Stimulated activated CD8-positive, alpha-beta memory T cell treated with anti-CD3 and anti-CD28 coated beads, Interleukin-15, amount 100 ng/mL, for 24 hours (primary cell): ENCODE measurements at places on chromosomes 3 and 15.

DNA sequence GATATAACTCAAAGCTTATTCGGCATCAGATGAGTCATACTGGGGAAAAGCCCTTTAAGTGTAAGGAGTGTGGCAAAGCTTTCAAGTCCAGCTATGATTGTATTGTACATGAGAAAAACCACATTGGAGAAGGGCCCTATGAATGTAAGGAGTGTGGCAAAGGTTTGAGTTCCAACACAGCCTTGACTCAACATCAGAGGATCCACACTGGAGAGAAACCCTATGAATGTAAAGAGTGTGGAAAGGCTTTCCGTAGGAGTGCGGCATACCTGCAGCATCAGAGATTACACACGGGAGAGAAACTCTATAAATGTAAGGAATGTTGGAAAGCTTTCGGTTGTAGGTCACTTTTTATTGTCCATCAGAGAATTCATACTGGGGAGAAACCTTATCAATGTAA lies 7.5 kb downstream of the ZNF621 start:
- DNase-seq, result no peak

DNA sequence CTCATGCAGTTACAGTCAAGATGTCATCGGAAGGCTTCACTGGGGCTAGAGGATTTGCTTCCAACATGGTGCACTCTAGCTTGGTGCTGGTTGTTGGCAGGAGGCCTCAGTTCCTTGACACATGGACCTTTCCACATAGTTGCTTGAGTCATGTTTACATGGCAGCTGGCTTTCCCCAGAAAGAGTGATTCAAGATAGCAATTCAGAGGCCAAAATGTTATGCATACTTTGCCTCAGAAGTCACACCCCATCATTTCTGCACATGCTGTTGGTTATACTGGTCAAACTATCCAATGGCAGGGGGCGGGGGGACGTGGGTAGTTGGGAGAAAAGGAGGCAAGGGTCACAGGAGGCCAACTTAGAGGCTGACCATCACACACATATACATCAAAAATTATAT lies 58.7 kb downstream of the FOXB1 start:
- DNase-seq, result no peak

- no peak for DNase-seq
Measured at GRCh38 chr15:25525741-25526140, 86.9 kb upstream of the UBE3A start.

- no peak for DNase-seq
Measured at GRCh38 chr15:54131410-54131809, 153.2 kb downstream of the UNC13C start.

- no peak for DNase-seq
Measured at GRCh38 chr3:364287-364686, 167.7 kb downstream of the CHL1 start.

DNA sequence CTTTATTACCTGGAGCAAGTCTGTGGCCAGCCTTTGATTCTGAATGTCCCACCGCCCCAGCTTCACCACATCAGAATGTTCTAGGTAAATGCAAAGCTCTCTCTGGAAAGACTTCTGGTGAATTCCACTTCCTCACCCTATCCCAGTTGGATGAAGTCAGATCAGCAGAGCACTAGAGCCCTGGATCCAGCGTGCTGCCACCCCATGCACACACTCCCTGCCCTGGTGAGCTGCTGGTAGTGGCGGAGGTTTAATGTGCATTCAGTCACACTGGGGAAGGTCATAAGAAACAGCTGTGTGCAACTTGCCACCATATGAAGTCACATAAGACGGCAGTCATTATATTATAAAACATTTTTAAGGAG lies 16.3 kb upstream of the SLC41A3 start:
- no peak for DNase-seq

DNA sequence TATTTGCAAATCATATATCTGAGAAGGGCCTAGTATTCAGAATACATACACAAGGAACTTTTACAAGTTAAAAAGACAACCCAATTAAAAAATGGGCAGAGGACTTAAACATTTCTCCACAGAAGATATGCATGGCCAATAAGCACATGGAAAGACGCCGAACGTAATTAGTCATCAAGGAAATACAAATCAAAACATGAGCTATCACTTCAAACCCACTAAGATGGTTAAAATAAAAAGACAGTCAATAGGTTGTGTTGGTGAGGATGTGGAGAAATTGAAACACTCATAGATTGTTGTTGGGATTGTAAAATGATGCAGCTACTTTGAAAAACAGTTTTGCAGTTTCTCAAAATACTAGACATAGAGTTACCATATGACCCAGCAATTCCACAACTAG lies 61.2 kb upstream of the NEO1 start:
- no peak for DNase-seq

DNA sequence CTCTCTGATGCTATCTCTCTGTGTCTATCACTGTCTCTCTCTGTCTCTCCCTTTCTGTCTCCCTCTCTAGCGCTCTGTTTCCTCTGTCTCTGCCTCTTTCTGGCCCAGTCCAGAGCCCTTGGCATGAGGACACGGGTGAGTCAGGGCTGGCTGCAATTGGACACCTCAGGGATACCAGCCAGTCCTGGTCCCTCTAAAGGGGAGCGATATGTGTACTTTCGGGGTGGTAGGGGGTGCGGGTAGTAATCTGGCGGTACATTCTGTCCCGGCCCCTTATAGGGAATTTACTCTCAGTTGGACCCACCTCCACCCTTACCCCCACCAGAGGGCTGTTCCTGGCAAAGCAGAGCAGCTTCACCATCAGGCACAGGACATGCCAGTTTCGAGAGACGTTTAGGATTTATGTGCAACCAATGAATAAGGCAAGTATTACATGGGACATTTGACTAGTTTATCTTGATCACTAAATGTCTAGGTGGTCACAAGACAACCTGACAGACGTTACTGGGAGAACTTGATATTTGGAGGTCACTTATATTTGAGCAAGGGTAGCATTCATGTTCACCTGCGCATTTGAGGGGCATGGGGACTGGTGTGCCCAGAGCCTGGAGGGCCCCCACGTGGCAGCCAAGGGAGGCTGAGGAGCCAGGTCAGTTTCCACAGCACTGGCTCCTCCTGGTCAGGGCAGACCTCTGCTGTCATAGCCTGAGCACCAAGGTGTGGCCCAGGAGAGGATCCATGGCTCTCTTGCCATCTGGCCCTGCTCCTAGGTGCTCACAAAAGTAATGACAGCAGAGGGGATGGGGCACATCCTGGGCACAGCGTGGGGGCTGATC lies 256.1 kb downstream of the PLCL2 start:
- DNase-seq, result no peak

DNA sequence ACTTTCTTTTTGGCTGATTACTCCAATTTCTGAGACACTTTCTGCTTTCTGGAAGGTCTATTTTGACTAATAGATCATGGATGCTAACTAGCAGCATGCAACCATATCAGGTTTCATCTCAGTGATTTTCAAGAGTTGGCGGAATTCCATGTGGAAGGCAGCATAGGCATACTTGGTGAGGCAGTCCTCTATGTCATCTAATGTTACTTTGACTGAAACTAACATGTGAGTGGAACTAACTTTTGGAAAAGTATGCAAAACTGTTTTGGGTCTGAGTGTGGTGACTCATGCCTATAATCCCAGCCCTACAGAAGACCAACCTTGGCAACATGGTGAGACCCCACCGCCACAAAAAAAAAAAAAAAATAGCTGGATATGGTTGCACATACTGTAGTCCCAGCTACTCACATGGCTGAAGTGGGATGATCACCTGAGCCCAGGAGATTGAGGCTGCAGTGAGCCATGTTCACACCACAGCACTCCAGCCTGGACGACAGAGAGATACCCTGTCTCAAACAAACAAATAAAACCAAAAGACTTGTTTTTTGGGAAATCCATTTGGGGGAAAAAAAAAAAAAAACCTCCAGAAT lies 1033.7 kb downstream of the ROBO1 start:
- DNase-seq, result no peak

DNA sequence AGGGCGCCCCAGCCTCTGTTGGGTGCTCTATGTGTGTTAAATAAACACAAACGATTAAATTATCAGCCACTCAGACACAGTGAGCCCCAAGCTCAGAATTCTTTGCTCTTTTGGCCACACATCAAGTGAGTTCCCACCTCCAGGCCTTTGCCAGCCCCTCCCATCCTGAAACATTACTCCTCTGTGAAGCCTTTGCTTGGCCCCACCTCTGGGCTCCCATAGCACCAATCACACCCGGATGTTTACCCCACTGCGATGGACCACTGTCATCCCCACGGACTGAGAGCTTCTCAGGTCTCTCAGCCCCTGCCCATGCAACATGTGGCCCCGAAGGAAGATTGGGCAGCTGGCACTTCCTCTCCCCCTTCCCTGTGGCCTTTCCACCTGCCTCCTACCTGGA lies 85.1 kb downstream of the NUP210 start:
- DNase-seq, result no peak

GRCh38 chr3:3170998-3171397 lies 8.5 kb downstream of the CRBN start:
- no peak for DNase-seq

- DNase-seq, result no peak
Measured at GRCh38 chr3:53038679-53039375, 7.0 kb downstream of the SFMBT1 start.

DNA sequence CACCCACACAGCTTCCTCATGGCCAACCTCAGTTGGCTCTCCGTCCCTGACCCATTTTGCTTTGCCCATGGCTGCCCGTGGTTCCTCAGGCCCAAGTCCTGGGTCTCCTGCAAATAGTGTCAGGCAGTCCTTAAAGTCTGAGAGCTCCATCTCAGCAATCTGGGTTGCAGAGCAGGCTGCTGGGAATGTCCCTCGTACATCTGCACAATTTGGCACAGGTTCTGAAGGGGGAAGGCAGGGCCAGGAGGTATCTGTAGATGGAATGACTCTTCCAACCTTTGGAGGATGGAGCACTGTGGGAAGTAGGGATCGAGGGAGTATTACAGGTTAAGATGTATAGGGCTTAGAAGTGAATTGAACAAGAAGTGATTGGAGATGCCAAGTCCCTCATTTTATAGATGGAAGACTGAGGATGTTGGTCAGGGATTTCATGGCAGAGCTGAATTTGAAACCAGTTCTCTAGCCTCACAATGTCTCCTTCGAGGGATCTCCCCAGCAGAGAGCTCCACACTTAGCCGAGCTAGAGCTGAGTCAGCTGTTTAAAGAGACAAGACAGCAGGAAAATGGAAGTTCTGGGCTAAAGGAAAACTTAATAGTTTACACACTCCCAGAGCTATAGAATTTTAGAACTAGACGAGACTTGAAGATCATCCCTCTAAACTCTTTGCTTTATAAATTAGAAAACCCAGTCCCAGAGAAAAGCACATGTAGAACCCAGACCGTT lies 9.2 kb downstream of the CKMT1A start:
- DNase-seq, result no peak

DNA sequence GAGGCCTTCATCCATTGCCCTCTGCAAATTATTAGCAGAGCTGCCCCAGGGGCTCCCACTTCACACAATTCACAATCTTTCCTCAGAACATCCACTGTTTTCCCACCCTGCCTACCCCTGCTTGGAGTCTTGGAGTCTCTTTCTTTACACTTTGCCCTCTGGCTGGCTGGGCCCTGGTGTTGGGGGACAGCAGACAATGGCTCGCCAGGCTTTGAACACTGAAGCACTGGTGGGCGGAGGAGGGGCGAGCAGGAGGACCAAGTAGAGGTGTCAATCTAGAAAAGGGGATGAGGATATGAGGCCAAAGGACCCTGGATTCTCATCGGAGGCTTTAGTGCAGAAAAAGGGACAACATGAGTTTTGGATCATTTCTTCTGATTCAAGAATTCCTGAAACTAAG lies 212.0 kb downstream of the NR1D2 start:
- DNase-seq, result no peak

GRCh38 chr15:99212406-99212805 lies 37.0 kb downstream of the TTC23 start:
- no peak for DNase-seq

- DNase-seq, result no peak
Measured at GRCh38 chr3:53711387-53711786, 134.8 kb downstream of the CHDH start.

DNA sequence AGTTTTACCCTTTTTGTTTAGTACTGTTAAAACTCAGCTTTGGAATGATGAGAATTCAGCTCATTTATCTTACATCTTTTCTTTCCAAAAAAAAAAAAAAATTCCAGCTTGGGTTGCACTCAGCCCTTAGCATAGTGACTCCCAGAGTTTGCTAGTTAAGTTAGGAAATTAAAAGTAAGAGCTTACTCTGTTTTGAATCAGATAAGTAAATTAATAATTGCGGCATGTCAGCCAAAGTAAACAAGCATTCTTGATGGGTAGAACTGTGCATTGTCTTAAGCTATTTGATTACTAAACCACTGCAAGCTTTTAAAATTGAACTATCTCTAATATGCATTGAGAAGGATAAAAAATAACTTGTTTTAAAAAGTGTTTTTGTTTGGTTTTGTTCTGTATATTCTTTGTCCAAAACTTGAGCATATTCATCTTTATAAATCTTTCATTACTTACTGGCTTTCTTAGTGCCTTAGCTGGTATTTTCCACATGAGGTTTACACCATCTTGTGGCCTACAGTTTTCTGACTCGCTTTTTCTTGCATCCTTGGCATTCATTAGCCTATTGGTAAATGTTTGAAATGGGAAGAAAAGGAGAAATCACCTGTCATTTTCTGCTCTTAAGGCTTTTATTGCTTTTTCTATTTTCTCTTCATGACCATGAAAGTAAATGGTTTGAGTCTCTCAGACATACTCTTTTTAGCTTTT lies 107.6 kb downstream of the FILIP1L start:
- no peak for DNase-seq

- DNase-seq, result no peak
Measured at GRCh38 chr3:182855076-182855475, 61.8 kb downstream of the ATP11B start.

- no peak for DNase-seq
Measured at GRCh38 chr15:65042776-65043327, 2.3 kb upstream of the SLC51B start.

DNA sequence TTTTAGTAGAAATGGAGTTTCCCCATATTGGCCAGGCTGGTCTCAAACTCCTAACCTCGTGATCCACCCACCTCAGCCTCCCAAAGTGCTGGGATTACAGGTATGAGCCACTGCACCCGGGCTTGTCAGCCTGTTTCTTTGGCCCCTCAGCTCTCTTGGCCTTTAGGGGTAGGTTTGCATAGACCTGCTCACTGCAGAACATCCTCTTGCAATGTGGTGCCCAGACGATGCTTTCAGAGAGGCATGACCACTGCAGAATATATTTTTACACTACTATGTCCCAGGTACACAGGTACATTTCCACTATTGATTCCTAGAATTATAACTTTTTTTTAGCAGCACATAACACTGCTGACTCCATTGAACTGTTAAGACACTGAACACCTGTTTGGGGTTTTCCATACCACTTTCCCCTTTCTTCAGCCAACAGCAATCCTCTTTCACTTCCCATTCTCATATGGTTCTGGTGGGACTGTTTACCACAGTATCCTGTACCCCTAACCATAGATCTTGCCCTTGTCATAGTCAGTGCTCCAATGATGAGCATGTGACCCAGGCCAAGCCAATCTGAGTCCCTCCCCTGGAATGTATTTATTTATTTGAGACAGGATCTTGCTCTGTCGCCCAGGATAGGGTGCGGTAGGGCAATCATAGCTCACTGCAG lies 21.1 kb downstream of the CCDC32 start:
- no peak for DNase-seq
